Nephron progenitor cell (in vitro differentiated cells): ENCODE measurements at places on chromosomes 2 and 18.

GRCh38 chr2:68094111-68094510, 31.3 kb upstream of the C1D start:
- no peak for DNase-seq

DNA sequence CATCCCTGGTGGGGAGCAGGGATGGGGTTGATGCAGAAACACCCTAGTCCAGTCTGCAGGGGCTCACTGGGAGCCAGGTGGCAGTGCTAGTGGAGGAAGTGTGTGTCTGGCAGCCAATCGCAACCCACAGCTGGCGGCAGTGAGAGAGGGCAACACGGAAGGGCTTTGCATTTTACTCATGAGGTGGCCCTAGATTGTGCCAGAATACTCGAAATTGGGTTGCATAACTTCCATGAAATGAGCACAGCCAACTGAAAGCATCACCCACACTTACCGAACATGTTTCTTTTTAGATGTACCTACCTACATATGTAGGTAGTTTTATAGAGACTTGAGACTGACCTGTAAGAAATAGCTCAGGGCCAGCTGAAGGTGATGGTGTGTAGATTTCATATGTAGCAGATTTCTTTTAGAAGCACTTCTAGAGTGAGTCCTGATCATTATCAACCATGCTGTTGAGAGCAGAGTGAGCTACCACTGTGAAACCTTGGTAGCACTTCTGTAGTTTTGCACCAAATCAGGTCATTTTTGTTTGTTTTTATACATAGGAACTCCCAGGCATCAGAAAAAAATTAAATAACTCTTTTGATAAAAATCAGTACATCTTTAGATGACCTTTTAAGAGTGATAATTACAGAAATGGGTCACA, 13.0 kb downstream of the IL18R1 start:
- no peak for DNase-seq

- DNase-seq: no peak
These were observed 116.0 kb downstream of the COPS8 start for GRCh38 chr2:237201461-237202287.

DNA sequence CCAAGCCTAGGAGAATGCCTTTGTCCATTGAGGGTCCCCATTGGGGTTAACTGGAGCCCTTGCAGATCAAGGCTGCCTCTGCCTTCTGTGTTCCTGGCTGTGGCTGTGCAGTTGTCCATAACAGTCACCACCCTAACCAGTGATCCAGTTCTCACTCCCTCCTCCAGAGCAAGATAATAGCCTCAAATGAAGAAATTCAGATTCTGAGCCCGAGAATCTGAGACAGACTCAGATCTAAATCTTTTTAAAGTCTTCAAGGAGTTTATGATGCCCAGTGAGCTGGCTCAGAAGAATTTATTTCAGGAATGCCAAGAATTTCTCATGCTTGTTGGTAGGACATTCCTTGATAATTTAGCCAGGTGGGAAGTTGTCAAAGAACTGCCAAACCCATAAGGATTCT, 44.3 kb upstream of the RAB6C start:
- no peak for DNase-seq

DNA sequence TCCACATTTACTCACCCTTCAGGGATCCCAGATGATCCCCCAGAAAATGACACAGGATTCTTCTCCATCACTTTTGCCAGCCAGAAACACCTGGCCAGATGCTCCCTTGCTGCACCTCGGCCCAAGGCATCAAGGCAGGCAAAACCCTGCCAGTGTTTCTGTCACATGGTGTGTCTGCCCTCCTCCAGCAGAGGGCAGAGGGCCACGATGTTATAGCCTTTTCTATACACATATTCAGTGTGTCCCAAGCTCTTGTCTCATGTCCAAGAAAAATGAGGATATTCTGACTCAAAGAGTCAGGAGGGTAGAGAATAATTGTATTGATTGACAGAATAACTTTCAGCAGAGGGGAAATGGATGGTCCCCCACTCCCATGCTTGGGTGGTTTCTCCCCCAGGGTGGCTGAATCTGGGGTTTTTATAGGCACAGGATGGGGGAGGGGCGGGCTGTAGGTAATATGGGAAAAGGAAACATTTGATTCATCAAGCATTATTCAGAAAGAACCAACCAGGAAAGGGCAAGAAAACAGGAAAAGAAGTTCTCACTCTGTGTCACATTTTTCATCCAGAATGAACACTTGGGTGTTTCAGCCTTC, 933.9 kb downstream of the TRIB2 start:
- DNase-seq: no peak

DNA sequence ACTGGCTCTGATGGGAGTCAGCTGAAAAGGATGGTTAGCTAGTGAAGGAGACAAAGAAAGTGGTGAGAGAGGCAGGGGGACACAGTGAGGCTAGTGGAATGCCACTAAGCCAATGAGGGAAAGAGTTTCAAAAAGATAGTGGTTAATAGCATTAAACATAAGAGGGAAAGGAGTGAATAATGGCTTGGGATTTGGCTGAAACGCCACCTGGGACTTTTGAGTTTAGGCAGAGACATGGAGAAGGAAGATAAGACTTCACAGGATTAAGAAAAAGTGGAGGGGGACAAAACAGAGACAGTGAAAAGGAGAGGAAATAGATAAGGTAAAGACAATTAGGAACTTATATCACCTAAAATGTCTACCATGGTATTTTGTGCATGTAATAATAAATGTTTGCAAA, 6.9 kb downstream of the CD28 start:
- DNase-seq: no peak

DNA sequence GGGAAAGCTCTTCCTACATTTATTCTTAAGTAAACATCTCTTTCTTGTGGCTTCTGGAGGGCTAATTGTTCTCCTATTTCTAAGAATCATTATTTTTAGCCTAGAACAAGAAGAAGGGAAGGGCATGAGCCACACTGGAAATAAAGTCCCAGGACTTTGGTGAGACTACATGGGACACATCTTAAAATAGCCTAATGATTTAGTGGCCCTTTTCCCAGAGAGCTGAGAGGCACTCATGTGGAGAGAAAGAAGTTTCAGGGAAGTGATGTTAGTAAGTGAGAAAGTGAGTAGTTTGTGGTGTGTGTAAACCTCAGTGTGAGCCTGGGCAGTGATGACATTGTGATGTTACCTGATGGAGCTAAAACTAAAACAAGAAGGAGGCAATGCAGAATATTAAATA, 14.6 kb downstream of the ITGA4 start:
- no peak for DNase-seq

DNA sequence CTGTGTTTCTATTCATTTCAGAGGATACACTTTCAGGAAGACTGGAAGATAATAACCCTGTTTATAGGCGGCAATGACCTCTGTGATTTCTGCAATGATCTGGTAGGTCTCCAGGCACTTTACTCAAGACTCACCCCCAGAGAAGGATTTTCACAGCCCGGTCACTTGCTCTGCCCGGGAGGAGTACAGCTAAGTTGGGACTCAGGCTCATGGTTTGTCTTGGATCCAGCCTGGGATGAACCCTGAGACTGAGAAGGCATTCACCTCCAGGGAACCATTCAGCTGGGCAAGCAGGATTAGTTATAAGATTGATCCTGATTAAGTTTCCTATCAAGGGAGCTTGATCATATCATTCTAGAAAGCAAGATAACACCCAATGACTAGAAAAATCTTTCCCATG, 83.7 kb downstream of the PLB1 start:
- DNase-seq: no peak

DNA sequence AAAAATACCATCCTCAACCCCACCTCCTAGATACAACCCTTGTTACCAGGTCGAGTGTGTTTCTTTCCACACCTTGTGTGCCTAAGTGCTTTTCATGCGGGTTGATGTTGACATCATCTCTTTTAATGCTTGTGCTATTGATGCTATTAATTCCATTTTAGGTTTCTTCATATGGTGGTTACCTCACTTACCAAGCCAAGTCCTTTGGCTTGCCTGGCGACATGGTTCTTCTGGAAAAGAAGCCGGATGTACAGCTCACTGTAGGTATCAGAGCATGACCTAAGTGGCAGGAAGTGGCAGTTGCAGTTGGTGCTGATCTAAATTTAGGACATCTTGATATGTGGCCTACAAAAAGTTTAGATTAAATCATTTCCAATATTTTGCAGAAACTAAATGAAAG, 149.9 kb upstream of the TTC39C start:
- no peak for DNase-seq

- DNase-seq: no peak
These were observed 49.0 kb downstream of the VSNL1 start for GRCh38 chr2:17589406-17590035.

DNA sequence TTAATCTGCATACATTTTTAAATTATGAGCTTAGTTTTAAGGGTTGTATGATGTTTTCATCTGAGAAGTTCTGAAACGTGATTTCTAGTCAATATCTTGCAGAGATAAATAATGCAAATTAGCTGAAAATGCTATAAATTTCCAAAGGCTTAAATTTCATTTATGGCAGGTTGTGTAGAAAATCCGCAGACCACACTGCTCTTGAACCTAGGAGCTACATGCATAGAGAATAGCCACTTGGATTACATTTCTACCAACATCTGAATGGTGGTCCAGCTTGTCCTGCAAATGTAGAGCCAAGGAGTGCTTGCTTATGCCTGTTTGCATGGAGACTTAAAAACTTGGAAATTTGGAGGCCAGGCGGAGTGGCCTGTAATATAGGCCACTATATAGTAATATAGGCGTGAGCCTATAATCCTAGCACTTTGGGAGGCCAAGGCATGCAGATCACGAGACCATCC, 6.8 kb downstream of the MAT2A start:
- no peak for DNase-seq

DNA sequence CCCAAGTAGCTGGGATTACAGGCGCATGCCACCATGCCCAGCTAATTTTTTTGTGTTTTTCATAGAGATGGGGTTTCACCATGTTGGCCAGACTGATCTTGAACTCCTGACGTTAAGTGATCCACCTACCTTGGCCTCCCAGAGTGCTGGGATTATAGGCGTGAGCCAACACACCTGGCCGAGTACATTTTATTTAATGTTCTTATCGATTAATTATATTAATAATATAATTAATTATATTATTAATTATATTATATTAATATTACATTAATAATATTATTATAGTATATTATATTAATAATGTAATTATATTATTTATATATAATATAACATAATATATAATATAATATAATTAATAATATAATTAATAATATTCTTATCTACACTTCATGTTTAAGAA, 101.4 kb downstream of the CCDC85A start:
- no peak for DNase-seq

- peak; percentile 65 for DNase-seq
These were observed 24.9 kb downstream of the CIDEA start for GRCh38 chr18:12278741-12279682.

- no peak for DNase-seq
These were observed 229.7 kb downstream of the ANKRD36B start for GRCh38 chr2:97359861-97360584.

GRCh38 chr18:26422472-26423162, 125.7 kb downstream of the KCTD1 start:
- no peak for DNase-seq

DNA sequence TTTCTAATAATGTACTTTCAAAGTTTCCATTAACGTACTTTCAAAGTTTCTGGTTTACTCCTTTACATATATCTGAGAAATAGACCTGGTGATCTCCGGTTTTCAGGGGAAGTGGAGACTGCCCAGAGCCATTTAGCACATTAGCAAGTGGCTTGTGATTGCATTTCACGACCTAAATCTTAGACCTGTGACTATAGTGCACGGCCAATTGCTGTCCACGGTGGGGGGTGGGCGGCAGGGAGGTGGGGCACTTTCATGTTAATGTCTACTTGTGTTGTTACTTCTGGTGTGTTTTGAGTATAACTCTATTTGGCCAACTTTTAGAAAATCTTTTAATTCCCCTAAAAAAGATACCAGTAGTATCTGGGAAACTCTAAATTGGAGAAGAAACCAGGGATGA, 11.3 kb downstream of the GATA6 start:
- no peak for DNase-seq

DNA sequence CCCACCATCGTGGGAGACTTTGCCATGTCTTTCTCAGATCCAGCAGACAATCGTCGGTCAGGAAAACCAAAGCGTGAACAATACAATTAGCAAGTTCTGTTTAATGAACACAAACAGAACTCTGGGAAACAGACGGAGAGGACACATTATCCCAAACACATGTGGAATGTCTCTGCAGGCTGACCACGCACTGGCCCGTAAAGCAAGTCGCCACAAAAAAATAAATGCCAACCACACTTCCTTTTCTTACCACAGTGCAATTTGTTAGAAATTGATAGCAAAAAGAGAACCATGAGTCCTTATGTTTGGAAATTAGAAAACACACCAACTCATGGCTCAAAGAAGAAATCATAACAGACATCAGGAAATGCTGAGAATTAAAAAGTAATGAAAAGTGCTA, 210.9 kb downstream of the TWIST2 start:
- DNase-seq: no peak

DNA sequence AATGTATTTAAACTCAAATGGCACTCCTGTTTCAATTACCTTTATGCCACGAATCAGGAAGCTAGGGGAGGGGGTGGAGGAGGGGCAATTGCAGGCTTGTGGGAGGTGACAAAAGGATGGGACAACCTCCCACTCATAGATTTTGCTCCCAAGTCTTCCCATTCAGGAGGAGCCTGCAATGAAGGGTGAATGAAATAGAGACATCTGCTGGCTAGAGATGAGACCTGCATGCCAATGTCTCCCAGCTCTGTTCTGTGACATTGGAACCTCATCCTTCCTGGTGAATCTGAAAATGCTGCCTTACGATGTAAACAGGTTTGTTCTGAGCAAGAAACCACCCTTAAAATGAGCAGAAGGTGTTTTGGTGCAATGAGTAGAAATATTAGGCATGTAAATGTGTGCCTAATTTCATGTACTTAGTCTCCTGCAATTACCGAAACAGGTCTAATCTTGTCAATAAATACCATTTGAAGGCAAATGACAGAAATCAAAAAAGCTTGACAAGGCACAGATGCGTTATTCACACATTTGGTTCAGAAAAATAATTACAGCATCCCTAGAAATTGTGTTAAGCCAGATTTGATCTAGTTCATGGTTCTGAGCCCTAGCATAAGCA, 2.7 kb upstream of the PID1 start:
- DNase-seq: peak; percentile 55

- no peak for DNase-seq
These were observed 176.7 kb downstream of the ST6GAL2 start for GRCh38 chr2:106709229-106709628.

DNA sequence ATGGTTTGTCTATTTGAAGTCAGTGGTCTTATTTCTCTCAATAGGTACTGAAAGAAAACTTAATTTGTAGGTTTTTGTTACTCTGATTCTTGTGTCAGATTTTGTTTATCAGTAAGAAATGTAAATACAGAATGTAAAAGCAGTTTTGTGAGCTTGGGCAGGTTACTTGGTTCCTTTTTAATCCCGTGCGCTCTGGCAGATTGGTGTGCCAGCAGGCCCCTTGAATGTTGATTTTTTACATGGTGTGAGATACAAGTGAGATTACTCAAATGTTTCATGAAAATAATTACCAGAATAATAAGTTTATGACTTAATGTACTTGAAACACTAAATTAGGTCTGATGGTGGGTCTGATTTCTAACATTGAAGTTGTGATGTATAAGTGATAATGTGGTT, 13.4 kb downstream of the HNRNPA3 start:
- no peak for DNase-seq

GRCh38 chr18:48910972-48911545, 39.7 kb downstream of the SMAD7 start:
- no peak for DNase-seq
